ENCODE measurements at places on chromosomes 1 and 21. TPM values are rescaled to one million over a fixed set of nuclear protein-coding genes. Genes with fewer than 3 reads are reported as not detected.

- DNase-seq, result no peak
These were observed 27.7 kb downstream of the TMCO4 start for GRCh38 chr1:19772053-19772452.

DNA sequence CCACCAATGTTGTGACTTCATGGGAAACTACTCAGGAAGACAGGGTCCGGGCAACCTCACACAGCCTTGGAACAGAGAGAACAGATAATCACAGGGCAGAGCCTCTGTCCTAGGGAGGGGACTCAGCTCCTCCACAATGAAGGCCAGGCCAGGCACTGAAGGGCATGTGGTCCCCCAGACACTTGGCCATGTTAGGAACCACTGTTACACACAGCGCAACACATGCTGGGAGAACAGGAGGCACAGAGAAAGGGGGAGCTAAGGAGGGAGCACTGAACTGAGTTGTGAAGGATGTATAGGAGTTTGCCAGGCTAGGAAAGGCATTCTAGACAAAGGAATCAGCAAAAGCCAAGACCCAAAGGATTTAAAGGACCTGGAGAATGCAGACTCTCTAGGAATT is 127.6 kb downstream of the DMRTB1 start:
- DNase-seq, result no peak

- no peak for DNase-seq
These were observed 383.2 kb upstream of the ZRANB2 start for GRCh38 chr1:71464016-71464415.

GRCh38 chr1:54018635-54019034 is 649 bp upstream of the LDLRAD1 start:
- no peak for DNase-seq

Gene TNFSF4
- 3.8 TPM for total RNA-seq

Gene DIPK1A
- 15.3 TPM for total RNA-seq

GRCh38 chr1:38758820-38759219 is 100.8 kb downstream of the RRAGC start:
- DNase-seq, result no peak

DNA sequence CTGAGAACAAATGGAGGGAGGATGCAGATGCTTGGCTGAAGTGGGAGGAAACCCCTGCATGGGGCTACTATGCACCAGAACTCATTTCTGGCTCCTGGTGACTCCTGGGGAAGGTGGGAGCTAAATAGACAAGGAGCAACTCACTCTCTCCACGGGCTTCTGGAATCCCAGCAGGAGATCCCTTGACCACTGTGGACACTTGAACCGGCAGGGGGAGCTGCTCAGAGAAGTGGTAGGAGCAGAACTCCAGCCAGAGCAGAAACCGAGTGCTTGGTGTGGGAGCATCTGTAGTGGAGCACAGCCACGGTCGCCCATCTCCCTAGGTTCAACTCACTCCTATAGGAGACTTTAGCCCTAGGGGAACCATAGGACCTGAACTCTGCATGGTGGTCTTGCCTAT is 205.6 kb upstream of the GJB5 start:
- no peak for DNase-seq

Gene C1orf141
- total RNA-seq, result not detected

Gene TMEM82
- total RNA-seq, result not detected

Gene ALPL
- not detected for total RNA-seq

DNA sequence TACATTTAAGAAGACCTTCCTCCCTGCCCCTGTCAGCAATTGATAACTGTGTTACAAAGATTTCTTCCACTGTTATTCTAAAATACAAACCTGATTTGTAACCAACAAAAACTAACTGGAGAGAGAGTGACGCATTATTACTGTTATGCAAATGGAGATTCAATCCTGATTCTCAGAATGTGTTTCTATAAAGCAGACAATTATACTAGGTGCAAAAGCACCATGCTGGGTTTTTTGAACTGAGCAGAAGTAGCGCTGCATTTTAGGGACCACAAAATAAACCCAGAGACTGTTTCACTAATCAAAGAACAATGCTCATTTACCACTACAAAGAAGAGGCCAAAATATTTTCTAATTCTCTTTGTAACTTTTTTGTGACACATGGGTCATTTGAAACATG is 13.6 kb upstream of the GBP6 start:
- no peak for DNase-seq

DNA sequence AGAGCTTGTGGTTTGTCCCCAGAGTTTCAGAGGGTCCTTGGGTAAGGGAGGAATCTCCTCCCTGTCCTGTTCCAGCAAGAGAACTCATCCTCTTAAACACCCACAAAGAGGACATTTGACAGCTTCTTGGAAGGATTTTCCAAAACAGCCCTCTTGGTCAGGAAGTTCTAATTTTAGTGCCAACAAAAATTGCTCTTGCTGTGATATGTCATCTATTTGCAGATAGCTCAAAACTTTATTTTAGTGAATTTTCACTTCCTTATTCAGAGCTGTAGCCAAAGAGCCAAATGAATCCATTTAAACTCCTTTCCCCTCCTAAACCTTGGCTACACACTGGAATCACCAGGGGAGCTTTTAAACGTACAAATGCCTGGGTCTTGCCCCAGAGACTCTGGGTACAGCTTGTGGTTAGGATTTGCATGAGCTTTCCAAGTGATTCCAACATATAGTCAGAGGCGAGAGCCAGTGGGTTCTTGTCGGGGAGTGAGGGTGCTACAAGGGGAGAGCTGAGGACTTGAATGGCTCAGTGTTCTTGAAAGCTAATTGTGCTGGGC is 11.8 kb upstream of the RASSF5 start:
- DNase-seq, result no peak

GRCh38 chr1:5566924-5567323 is 425.3 kb downstream of the NPHP4 start:
- no peak for DNase-seq

Gene NTMT2
- total RNA-seq, result not detected

- DNase-seq, result no peak
These were observed 78.7 kb downstream of the ATP1A1 start for GRCh38 chr1:116451702-116452101.

GRCh38 chr1:8871539-8871935 is 6.9 kb downstream of the ENO1 start:
- DNase-seq, result no peak

GRCh38 chr1:2151252-2151651 is 43.3 kb downstream of the FAAP20 start:
- DNase-seq, result no peak

Gene TCHHL1
- total RNA-seq, result not detected

DNA sequence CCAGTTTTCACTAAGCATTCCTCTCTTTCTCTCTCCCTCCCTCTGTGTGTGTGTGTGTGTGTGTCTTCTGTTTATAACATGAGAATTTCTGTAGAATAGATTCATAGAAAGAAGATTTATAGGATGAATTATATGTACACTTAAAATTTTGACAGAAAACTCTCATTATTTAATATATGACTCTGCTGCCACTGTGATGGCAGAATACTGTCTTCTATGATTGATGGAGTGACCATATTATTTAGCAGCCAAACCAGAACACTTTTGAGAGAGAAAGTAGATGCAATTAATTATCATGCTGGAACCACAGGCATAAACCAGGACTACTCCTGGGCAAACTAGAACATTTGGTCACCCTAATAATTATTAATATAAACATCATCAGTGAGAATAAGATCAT is 34.3 kb upstream of the XPR1 start:
- DNase-seq, result no peak

GRCh38 chr1:171252482-171252881 is 4.2 kb downstream of the FMO1 start:
- no peak for DNase-seq

DNA sequence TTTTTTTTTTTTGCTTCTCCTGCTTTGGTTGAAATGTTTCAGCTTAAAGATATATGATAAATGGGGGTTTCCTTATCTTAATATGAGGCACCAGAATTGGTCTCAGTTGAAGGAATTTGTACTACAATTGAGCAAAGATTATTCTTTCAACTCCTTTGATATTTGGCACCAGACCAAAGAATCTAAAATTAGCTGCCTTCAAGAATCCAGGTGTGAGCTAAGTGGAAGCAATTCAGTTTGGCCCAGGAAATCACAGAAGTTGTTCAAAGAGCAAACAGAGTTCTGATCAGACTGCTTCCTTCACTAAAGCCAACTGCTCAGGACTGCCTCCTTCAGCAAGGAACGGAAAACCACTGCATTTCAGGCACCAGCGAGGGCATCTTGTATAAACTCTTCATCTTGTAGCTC is 68.3 kb upstream of the BCAR3 start:
- no peak for DNase-seq

Gene IFI16
- total RNA-seq, result 123 TPM

- no peak for DNase-seq
These were observed 22.8 kb downstream of the DHRS3 start for GRCh38 chr1:12594966-12595756.

Gene LCE3E
- total RNA-seq, result not detected

GRCh38 chr1:145992958-145993617 is 3.3 kb downstream of the TXNIP start:
- no peak for DNase-seq

DNA sequence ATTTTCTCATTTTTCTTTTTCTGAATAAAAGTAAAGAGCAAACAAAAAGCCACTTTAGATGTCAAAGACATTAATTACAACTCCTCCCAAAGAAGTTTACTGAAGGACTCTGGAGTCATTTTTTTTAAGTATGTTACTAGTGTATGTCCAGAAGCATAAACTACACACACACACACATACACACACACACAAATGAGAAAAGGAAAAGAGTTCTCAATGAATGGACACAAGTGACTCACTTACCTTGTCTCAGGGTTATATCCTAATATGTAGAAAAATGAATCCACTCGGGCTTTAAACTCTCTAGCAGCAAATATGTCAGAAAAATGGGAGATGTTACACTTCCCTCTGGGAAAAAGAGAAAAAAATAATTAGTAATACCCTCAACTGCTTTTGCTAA is 223.1 kb downstream of the SLC45A1 start:
- DNase-seq, result no peak

Gene CFHR5
- not detected for total RNA-seq

DNA sequence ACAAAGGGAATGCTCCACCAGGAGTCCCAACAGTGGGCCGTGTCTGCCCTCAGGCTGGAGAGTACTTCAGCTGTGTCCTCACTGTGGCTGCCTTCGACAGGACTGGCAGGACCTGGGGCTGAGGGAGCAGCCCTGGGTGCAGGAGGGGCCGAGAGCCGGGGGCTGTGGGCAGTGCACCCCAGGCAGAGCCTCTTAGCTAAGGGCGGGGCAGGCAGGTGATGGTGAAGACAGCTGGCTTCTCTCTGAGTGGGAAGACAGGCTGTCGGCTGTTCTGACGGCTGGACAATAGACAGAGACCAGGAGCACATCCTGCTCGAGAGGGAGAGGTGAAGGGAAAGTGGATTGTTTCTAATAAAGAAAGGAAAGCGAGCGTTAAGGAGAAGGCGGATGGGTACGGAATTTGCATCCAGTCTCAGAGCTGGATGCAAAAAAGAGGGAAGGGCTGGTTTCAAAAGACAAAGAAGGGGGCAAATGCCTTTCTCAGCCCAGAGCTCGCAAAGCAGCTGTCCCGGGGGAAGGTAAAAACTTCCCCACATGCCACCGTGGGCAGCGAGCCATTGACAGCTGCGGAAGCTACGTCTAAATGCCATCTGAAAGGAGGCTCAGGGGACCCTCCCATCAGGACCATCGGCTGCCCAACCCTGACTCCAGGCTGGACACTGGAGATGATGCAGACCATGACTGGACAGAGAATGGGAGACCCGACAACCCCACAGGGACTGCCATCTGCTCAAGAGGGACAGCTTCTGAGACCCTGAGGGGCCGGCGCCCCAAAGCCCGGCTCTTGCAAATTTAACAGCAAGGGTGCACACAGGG is 92.0 kb downstream of the STUM start:
- no peak for DNase-seq

DNA sequence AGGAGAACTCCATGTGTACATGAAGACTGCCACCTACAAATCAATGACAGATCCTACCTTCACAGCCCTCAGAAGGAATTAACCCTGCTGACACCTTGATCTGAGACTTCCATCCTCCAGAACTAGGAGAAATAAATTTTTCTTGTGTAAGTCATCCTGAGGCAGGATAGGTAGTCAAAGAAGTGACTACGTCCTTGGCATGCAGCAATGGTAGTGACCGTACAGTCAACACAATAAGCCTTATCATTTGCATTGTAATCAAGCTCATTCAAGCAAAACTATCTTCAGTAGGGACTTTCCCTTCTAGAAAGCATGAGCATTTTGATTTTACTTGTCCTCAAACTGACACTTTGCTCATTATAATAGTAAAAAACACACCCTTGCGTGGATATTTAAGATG is 64.0 kb upstream of the KCNK1 start:
- DNase-seq, result no peak

Gene CDK11A
- total RNA-seq, result 172 TPM

- no peak for DNase-seq
These were observed 1.4 kb downstream of the ZMYM4 start for GRCh38 chr1:35269989-35270289.

- DNase-seq, result no peak
These were observed 323.5 kb downstream of the DUSP10 start for GRCh38 chr1:221418346-221418745.

DNA sequence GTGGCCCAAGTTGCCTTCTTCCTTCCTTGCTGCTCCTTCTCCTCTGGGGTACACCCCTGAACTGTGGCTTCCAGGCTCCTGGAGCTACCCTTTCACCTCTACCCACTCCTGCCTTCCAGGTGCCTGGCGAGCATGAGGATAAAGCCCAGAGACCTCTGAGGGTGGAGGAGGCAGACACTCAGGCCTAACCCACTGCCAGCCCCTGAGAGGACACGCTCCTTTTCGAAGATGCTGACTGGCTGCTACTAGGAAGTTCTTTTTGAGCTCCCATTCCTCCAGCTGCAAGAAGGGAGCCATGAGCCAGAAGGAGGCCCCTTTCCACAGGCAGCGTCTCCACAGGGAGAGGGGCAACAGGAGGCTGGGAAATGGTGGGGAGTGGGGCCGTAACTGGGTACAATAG is 15.6 kb downstream of the RHBG start:
- DNase-seq, result no peak

Gene GBP5
- total RNA-seq, result 165 TPM

- DNase-seq, result no peak
These were observed 127.9 kb upstream of the MROH9 start for GRCh38 chr1:170807432-170807831.

DNA sequence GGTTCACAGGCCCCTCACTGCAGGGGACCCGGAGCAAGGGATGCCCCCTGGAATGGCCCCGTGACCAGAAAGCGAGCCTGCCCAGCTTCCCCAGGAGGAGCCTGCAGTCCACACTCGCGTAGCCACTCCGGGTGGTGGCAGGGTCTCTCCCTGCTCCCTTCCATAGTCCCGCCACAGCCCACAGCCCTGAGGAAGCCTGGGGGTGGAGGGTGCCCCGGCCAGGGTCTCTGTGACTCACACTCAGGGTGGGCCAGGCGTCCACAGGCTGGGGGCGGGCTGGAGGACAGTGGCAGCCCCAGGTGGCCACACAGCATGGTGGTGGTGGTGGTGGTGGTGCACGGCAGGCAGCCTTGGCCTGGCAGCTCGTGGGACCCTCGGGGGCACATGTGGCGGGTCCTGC is 15.6 kb downstream of the YBEY start:
- no peak for DNase-seq

GRCh38 chr1:171141688-171142415 is 43.2 kb upstream of the FMO2 start:
- DNase-seq, result no peak

Gene SYTL1
- 203 TPM for total RNA-seq
